ENCODE measurements at places on chromosomes 13 and 19. TPM values are rescaled to one million over a fixed set of nuclear protein-coding genes. Genes with fewer than 3 reads are reported as not detected.

- DNase-seq: no peak
Measured at GRCh38 chr19:1322198-1322981, 36.7 kb downstream of the EFNA2 start.

GRCh38 chr19:30791088-30791487 is 418.9 kb downstream of the ZNF536 start:
- DNase-seq: no peak

Gene ERICH4
- not detected for polyA plus RNA-seq

GRCh38 chr19:18464646-18465045 is 26.7 kb upstream of the ISYNA1 start:
- no peak for DNase-seq

DNA sequence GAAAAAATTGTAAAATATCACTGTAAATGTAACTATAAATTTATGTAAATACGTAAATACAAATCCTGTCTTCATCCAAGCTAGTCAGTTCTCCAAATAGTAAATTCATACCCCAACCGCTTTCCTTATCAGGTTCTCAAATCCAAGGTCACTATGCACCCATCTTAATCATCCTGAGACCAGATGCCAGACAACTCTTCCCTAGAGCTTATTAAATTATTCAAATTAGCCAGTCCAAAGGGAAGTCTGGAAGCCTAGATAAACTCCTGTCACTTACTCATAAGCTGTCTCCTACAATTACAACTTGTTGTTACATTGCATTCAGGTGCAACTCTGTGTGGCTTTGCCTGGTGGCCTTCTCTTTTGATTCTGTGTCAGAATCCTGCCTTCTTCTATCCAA is 836.1 kb upstream of the PCDH20 start:
- DNase-seq: no peak

DNA sequence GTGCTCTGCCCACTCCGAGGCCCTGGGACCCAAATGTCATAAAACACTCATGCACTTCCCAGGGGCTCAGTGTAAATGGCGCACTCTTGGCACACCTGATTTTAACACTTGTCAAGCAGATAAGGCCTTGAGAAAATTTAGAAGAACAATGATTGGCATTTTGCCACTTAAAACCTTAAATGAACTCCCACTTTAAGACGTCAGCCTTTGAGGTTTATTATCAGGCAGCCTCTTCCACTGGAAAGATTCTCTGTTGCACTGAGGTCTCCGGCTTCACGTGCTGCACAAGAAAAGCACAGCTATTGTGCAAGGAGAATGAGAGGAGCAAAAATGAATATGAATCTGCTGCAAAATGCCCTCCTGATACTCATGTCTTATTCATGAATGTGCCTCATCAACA is 38.5 kb upstream of the ATP11A start:
- DNase-seq: no peak

DNA sequence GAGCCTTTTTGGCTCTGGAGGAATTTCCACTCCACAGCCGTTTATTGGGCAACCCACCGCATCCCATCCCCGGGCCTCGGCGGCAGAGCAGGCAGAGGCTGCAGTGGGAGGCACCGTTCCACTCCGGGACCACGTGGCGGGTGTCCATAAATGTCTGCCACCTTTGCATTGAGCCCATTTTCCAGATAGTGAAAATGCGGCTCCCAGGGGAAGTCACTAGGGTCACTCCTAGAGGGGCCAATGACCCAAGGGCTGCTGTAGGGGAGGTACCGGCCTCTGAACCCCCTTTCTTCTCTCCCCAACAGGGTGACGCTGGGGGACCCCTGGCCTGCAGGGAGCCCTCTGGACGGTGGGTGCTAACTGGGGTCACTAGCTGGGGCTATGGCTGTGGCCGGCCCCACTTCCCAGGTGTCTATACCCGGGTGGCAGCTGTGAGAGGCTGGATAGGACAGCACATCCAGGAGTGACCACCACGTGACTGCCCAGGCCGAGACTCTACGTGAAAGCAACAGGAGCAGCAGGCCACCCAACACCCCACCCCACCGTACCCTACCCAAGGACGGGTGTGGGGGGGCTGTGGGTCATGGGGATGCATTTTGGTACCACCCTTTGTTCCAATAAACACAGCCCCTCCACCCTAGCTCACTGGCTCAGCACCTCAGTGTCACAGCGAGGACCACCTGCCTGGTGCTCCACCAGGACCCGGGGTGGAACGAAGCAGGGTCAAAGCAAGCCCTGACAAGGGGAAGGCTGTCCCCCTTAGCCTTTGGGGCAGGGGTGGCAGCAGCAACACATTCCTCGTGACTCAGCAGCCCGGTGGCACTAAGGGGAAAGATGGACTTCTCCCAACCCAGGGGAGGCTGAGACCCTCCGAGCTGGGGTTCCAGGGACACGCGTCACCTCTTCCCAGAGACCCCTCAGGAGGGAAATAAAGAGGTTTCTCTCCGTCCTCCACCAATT is 1.5 kb downstream of the TIMM13 start:
- DNase-seq: no peak

GRCh38 chr19:35562336-35562735 is 1.1 kb downstream of the ATP4A start:
- DNase-seq: no peak

DNA sequence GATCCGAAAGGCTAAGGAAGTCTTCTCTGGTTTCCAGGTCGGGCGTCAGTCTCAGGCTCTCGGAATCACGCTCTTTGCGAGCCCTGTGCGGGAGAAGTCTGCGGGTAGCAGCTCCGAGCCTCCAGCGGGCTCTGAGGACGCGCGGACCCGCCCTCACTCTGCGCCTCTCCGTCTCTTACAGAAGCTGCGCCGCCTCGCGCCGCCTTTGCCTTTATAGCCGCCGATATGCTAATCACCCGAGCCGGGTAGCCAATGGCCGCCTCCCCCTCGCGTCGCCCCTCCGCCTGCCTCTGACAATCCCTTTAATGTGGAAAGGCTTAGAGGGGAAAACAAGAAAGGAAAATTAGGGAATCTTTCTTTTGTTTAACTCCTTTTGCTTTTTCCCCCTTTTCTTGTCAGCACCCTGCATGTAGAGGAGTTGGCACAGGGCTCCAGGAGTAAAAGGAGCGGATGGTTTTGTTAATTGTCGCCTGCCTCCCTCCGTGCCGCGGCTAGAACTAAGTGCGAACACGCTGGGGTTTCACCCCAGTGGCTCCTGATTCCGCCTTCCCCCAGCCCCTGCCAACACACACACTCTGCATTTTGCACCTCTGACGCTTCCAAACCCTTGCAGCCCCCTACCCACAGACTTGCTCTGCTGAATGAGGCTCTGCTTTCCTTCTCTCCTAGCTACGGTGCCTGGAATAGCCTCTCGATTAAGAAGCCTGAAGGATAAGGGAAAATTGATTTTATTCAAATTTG is at the start of gene PCDH8:
PCDH8 (minus strand) TSS at position 186 of the 741 bp plus-strand sequence. CDS start 204 bp downstream, outside the sequence.
- no peak for DNase-seq

DNA sequence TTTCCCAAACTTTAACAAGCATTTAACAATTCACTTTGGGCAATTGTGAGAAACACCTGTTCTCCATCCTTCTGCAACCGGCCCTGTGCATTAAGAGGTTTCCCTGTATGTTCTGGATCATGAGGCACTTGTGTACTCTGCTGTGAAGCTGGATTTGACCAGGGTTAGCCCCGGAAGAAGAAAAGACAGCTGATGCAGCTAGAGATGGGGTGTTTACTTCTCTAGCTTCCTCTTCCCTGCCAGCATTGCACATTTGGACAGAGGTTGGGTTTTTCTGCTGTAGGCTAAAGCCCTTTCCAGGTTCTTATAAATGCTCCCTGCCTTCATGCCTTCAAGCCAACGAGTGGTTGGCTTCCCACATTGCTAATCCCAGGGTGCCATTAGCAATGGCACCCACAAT is 20.9 kb downstream of the MBD3L2B start:
- no peak for DNase-seq

DNA sequence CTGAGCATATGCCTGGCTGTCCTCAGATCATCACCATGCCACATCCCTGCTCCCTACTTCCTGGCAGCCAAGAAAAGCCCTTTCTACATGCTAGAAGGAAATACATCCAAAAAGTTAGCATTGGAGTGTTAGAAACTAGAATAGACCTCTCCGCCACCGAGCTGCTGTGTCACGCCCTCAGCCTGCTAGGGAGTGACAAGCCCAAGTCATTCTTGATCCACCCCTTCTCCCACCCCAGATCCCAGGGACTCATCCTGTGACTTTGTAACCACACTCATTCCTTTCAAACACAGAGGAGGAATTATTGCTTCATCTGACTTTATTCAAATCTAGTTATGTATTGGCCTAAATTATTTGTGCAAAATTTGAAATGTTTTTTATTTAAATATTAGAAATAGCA is 45.3 kb downstream of the POLR1D start:
- DNase-seq: no peak

DNA sequence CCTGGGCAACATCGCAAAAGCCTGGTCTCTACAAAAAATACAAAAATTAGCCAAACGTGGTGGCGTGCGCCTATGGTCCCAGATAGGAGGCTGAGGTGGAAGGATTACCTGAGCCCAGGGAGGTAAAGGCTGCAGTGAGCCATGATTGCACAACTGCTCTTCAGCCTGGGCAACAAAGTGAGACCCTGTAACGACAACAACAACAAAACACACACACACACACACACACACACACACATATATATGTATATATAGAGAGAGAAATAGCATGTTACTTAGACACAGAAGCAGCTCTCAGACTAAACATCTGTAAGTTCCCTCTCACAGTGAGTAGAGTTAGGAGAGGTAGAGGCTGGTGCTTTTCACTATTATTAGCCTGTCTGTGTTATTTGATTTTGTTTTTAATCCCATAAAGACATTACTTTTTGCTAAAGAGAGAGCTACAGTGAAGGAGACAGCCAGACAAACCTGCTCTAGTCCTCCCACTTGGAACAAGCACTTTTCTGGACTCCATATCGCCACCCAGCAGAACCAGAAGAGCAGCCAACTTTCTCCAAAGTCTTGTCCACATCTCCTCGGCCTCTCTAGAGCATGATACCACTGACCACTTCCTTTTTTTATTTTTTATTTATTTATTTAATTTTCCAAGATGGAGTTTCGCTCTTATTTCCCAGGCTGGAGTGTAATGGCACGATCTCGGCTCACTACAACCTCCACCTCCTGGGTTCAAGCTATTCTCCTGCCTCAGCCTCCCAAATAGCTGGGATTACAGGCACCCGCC is 2.8 kb upstream of the LIN7B start:
- DNase-seq: no peak

GRCh38 chr13:78659732-78660494 is 958 bp upstream of the OBI1 start:
- no peak for DNase-seq

Gene CGB1
- polyA plus RNA-seq: not detected

DNA sequence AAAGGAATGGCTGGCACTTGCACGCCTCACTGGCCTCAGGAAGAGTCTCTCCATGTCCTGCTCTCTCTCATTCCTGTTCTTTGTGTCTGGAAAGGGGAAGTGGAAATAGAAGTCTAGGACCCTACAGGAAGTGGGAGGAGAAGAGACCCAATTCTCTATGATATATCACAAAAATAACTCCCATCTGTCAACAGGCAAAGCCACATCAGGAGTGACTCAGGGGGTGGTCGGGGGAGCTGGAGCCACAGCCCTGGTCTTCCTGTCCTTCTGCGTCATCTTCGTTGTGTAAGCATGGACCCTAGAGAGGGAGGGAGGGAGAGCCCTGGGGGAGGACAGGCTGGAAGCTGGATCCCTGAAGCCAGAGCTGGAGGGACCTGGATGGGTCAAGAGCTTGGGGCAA is 3.0 kb downstream of the SIGLEC9 start:
- no peak for DNase-seq
